ENCODE measurements at places on chromosomes 5 and 9.

DNA sequence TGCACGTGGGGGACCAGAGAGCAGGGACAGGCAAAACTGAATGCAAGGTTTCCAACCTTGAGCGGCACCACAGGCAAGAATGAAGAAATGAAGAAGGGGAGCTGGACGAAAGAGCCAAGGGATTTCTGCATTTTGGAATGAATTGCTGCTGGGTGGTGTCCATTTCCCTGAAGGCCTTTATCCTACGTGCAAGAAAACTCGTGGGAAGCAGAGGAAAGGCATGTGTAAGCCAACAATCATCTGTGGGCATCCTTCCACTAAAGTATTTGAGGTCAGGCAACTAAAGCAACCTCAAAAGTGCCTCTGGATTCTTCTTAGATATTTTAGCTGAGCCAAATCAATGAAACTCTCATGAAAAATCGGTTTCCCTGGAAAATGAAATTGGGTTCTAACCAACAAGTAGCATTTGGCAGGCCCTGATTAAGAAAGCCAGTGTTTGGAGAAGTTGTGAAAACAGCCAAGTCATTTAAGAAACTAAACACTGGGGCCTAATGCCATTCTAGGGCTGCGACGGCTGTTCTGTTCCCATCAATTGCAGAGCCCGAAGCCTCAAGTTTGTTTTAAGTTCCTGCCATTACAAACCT is 4.7 kb upstream of the TGFBI start:
- no peak for DNase-seq

- DNase-seq: no peak
Measured at GRCh38 chr9:98504298-98505282, 204.1 kb downstream of the GABBR2 start.

DNA sequence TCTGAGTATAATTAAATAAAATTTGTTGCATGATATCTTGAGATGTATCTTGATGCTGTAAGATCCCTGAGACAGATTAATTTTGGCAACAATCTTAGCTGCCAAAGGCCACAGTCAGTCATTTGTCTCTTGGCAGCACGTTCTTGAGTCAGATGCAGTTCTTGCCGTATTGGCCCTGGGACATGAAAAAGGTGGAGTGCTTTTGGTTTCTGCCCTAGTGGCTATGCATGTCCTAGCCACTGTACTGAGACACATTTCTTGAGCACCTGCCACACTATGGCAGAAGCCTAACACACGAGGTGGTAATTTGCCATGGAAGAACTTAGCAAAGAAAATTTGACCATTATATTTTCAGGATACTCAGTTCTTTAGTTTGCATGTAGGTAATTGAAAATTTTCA is 45.0 kb upstream of the PHF2 start:
- no peak for DNase-seq

- no peak for DNase-seq
Measured at GRCh38 chr9:77488439-77489126, 159.5 kb downstream of the GNA14 start.

DNA sequence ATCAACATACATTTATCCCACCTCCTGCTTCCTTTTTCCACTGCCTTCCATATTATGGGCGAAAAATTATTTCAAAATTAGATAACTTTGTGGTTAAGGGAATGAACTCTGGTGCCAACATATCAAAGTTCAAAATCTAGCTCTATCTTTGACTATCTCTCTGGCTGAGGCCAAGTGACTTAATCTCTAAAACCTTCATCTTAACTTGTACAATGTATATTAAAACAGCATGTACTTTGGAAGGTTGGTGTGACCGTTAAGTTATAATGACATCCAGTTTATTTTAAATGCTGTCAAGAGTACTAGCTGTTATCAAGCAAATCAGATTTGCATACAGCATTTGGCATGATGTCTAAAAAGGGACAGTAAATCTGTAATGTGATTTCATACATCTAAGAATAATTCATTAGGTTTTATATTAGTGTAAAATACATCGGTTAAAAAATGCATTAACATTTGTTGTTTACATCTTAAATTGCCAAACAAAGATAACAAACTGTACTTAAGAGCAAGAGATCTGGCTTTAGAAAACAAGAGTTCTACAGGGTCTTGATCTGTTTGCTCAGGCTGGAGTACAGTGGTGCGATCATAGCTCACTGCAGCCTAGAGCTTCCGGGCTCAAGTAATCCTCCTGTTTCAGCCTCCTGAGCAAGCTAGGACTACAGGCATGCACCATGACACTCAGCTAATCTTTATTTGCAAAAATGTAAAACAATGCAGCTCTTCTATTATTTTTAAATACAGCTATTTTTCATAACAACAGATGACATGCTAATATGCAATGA is 102.8 kb downstream of the CDH18 start:
- DNase-seq: no peak

- no peak for DNase-seq
Measured at GRCh38 chr9:96088510-96088909, 213.0 kb downstream of the ERCC6L2 start.

GRCh38 chr9:20611691-20612287 is 10.5 kb downstream of the MLLT3 start:
- DNase-seq: no peak

- peak; percentile 46 for DNase-seq
Measured at GRCh38 chr5:82793808-82794419, 283.3 kb downstream of the TMEM167A start.

DNA sequence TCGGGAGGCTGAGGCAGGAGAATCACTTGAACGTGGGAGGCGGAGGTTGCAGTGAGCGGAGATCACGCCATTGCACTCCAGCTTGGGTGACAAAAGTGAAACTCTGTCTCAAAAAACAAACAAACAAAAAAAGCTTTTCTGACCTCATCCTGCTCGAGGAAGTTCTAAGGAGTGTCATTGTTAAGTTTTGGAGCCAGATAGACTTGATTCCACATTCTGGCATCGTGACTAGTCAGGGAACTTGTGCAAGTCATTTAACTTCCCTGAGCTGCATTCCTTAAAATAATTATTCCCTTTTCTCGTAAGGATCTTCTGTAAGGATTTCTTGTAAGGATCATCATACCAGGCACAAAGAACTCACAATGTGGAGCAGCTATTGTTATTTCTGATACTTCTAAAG is 26.2 kb downstream of the SNX24 start:
- DNase-seq: no peak

DNA sequence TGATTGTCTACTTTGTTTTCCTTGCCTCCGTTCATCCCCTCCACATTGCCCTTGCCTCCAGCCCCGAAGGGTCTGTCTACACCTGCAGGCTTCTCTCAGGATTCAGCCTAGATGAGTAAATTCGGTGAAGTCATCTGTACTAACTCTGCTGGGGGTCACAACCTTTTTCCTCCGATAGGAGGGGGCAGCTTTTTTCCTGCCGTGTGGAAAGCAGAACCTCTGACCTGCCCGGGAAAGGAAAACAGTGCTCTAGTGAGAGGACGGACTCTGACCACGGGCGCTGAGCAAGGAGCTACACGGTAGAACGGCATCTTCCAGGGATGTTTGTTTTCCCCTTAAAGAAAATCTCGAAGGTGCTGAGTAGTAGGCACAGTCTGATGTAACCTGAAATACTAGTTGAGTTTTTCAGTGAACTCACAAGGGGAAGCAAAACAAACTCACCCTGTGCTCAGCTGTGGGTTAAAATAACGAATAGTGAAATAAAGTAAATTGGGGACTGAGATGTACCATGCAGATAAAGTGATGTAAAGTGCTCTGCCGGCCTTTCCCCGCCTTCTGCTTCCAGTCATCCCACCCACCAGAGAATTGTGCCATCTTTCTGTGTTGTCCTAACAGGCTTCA is 281.8 kb downstream of the AOPEP start:
- no peak for DNase-seq

- no peak for DNase-seq
Measured at GRCh38 chr9:90251316-90251715, 391.3 kb downstream of the DIRAS2 start.

DNA sequence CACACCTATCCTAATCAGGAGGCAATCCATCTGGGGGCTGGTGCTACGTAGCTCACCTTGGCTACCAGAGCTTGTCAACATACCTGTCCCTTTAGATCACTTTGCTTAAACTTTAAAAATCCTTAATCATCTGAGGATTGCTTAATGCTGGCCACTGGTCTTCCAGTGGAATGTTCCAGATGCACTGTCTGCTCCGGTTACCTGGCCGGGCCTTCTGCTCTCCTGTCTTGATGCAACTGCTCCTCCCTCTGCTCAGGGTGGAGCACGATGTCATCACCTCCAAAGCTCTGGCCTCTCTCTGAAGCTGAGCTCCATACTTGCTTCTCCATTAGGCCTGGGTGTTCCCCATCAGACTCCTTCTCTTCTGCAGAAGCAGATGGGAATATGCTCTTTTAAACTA is 106.5 kb upstream of the OTULINL start:
- DNase-seq: no peak

DNA sequence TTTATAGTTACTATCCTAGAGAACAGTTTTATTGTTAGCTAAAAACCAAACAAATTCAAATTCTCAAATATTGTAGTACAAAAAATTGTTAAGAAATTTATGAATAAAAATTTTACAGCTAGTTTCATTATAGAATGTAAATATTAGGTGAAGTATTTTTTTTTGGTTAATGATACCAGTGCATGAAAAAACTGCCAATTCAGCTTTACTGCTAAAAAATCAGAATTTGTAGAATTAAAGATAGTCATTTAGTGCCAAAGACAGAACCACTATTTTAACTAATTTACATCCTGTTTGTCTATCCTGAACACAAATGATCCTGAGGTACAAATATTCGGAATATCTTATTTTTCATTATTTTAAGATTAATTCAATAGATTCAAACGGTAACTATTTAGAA is 202.6 kb downstream of the FER start:
- DNase-seq: no peak

DNA sequence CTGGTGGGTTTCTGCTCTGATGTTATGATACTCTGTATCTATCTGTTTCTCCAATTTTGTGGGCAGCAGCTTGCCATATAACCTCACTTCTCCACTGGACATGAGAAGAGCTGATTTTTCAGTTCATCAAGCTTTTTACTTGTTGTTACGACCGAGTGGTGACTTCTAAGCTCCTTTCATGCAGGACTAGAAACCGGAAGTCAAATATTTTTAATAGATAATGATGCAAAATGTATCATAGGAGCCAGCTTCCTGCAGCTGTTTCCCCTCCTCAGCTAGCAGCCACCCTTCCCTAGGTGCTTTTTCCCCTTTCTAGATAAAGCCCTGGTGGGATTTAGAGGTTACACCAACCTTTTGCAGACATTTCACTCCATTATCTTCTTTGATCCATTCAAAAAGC is 17.0 kb upstream of the ADAM19 start:
- no peak for DNase-seq

- no peak for DNase-seq
Measured at GRCh38 chr5:17316970-17317459, 99.6 kb downstream of the BASP1 start.

GRCh38 chr9:137744632-137745183 is 125.9 kb downstream of the EHMT1 start:
- DNase-seq: no peak

DNA sequence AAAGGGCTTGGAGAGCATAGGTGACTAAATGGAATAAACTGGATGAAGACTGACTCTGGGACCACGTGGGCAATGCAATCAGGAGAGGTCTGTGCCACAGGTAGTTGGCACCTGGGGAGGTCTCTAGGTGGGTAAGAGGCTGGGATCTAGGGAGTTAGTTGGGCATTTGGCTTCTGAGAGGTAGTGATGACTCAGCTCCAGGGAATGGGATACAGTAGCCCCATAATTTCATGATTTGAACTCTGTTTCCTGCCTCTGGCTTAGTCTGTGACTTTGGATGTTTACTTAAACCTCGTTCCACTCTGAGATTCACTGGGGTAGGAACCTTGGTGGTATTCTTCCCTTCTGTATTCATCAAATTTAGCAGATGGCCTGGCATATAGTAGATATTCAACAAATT is 240.8 kb downstream of the KIF4B start:
- DNase-seq: no peak

GRCh38 chr5:178673801-178674295 is 47.0 kb upstream of the CLK4 start:
- no peak for DNase-seq

DNA sequence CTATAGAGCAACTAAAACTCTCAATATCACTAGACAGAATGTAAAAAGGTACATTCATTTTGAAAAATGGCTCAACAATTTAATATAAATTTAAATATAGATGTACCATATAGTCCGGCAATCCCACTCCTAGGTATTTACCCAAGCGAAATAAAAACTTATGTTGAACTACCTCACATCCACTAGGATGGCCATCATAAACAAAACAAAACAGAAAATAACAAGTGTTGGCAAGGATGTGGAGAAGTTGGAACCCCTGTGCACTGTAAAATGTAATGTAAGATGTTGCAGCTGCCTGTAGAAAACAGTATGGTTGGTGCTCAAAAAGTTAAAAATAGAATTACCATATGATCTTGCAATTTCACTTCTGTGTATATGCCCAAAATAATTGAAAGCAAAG is 36.9 kb upstream of the SELENOP start:
- no peak for DNase-seq

DNA sequence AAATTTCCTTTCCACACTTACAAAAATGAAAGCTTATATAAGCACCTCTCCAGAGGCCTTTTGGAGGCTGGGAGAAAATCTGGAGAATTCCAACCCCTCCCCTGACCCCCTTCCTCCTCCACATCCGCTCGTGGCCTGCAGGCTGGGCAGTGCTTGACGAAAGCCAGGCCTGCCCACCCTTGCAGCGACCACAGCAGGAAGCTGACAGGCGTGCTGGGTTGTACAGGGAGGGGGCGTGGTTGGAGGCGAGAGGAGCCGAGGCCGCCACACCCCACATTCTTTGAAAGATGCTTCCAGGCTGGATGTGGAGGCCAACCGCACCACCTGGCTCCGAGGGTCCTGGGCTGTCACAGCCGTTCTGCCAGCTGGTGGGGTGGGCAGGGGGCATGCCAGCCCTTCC is 47.8 kb upstream of the IER5L start:
- DNase-seq: peak; percentile 68

GRCh38 chr5:102946414-102946813 is 173.5 kb downstream of the GIN1 start:
- no peak for DNase-seq

GRCh38 chr5:14036514-14036913 is 92.0 kb upstream of the DNAH5 start:
- DNase-seq: no peak

DNA sequence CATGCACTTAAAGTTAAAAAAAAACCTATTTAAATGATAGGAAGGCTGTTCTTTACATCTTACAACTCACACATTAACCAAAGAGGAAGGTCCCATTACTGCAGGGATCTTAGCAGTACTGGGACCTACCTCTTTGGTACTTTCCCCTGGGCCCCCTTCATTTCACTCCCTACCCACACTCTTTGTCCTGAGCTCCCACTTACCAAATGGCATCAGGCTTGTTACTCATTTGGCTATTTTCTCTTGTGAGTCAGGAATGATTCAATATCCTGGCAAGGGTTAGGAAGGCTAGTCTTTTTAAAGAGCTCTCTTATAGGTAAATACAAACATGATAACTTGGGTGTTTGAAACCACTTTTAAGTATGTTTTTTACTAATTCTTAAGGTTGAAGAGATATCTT is 117.4 kb upstream of the ELL2 start:
- DNase-seq: peak; percentile 43

- peak; percentile 22 for DNase-seq
Measured at GRCh38 chr5:149128023-149128875, 13.0 kb upstream of the ABLIM3 start.

GRCh38 chr5:44441460-44441859 is 52.2 kb upstream of the FGF10 start:
- DNase-seq: no peak

GRCh38 chr5:179301796-179302195 is 43.5 kb downstream of the ADAMTS2 start:
- DNase-seq: no peak
